ENCODE measurements at places on chromosomes 6 and 20. TPM values are rescaled to one million over a fixed set of nuclear protein-coding genes. Genes with fewer than 3 reads are reported as not detected.

- no peak overlapping the region for H3K4me3 ChIP-seq
- no peak for DNase-seq
- no peak overlapping the region for H3K27ac ChIP-seq
Measured at GRCh38 chr20:10478205-10478604, 43.1 kb downstream of the SLX4IP start.

GRCh38 chr6:167547751-167548150 lies 222.9 kb downstream of the TTLL2 start:
- H3K4me3 ChIP-seq = no peak overlapping the region
- no peaks in the 10 kb centered on the region for H3K36me3 ChIP-seq
- H3K4me1 ChIP-seq = no peaks in the 10 kb centered on the region
- H3K27me3 ChIP-seq = no peaks in the 10 kb centered on the region
- H3K27ac ChIP-seq = no peak overlapping the region
- DNase-seq = no peak

DNA sequence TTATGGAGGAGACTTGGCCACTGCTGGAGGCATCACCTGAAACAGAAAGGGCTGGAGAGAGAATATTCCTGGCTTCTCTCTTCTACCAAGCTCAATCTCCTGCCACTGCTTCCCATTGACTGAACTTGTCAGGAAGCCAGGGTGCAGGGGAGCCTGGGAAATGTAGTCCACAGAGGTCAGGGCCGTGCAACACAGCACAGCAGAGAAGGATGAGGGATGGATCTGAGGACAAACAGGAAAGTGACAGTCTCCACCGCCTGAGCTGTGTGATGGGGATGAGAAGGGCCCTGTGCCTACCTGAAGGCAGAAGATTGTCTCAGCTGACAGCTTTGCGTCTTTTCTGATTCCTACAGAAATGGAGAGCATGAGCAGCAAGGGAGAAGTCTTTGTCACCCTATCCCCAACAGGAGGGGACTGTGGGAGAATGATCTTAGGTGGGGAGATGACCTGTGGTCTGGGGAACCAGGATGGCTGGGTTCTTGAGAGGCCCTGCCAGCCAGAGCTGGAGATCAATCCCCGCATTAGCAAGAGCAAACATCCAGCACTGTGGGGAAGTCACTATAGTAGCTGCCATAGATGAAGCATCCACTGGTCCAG lies 114.2 kb downstream of the SNX5 start:
- H3K36me3 ChIP-seq = no peaks in the 10 kb centered on the region
- no peak overlapping the region for H3K4me3 ChIP-seq
- H3K27ac ChIP-seq = no peak overlapping the region
- DNase-seq = no peak

- no peaks in the 10 kb centered on the region for H3K27me3 ChIP-seq
- no peaks in the 10 kb centered on the region for H3K36me3 ChIP-seq
- no peaks in the 10 kb centered on the region for H3K4me1 ChIP-seq
- no peak overlapping the region for H3K27ac ChIP-seq
- H3K4me3 ChIP-seq = no peak overlapping the region
Measured at GRCh38 chr6:23456396-23456795, 669.6 kb upstream of the NRSN1 start.

DNA sequence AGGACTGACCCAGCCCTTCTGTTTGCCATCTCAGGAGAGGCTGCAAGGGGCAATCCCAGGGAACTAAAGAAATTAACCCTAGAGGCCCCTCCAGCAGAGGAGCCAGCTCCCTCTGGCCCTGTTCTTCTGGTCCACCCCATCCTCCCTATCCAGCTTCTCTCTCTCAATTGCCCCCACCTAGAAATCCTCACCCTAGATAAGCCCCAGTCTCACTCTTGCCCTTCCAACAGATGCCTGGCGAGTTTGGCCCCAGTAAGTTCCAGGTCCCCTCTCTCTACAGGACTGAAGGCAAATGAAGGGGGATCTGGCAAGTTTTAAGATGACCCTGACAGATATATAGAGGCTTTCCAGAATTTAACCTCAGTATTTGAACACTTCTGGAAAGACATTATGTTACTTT lies 134.0 kb downstream of the THBS2 start:
- H3K27ac ChIP-seq = no peak overlapping the region
- H3K4me1 ChIP-seq = no peaks in the 10 kb centered on the region
- no peak for DNase-seq
- H3K27me3 ChIP-seq = no peaks in the 10 kb centered on the region
- no peaks in the 10 kb centered on the region for H3K36me3 ChIP-seq

- H3K27me3 ChIP-seq = no peaks in the 10 kb centered on the region
- no peak for DNase-seq
- no peak overlapping the region for H3K27ac ChIP-seq
Measured at GRCh38 chr20:36396847-36397630, 90.9 kb downstream of the DLGAP4 start.

GRCh38 chr6:89371849-89372505 lies 19.5 kb upstream of the UBE2J1 start:
- H3K36me3 ChIP-seq = 0 out of 2 replicates have a peak, but pooled peaks cover 1% of the 10 kb centered on the region
- H3K27me3 ChIP-seq = no peaks in the 10 kb centered on the region
- DNase-seq = peak; percentile 92
- peaks cover 4% of the 10 kb centered on the region for H3K4me1 ChIP-seq

DNA sequence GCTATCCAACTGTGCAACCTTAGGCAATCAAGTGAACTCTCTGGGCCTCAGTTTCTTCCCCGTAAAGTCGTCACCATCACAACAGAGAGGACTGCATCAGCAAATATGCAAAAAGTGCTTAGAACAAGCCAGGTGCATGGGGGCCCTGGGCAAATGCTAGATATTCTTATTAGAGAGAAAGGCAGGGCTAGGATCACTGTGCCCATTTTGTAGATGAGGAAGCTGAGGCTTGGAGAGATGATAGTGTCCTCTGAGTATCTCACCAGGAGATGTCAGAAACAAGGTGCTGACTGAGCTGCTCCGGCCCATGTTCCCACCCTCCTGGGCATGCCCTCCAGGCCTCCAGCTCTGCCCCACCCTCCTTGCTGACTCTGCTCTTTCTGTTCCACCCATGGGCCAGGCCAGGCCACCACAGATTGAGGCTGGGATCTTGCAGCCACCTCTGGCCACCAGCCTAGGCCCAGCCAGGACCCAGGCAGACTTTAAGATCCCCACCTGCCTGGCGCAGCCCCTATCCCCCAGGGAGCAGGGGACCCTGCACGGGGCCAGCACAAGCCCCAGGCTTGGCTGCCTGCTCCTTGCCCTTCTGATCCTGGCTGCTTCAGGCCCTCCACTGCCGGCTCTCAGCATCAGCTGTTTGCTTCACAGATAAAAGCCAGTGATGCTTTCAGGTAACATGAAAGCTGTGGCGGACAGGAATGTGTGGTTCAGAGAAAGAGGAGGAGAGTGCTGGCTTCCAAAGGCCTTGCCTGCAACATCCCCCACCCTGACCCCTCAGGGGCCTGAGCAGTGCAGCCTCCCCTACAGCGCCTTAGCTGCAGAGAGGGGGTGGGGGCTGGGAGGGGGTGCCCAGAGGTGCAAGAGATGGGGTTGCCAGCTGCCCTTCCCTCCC lies 47.6 kb downstream of the GRM4 start:
- DNase-seq = no peak
- H3K27me3 ChIP-seq = no peaks in the 10 kb centered on the region
- no peaks in the 10 kb centered on the region for H3K4me1 ChIP-seq
- H3K4me3 ChIP-seq = no peak overlapping the region

DNA sequence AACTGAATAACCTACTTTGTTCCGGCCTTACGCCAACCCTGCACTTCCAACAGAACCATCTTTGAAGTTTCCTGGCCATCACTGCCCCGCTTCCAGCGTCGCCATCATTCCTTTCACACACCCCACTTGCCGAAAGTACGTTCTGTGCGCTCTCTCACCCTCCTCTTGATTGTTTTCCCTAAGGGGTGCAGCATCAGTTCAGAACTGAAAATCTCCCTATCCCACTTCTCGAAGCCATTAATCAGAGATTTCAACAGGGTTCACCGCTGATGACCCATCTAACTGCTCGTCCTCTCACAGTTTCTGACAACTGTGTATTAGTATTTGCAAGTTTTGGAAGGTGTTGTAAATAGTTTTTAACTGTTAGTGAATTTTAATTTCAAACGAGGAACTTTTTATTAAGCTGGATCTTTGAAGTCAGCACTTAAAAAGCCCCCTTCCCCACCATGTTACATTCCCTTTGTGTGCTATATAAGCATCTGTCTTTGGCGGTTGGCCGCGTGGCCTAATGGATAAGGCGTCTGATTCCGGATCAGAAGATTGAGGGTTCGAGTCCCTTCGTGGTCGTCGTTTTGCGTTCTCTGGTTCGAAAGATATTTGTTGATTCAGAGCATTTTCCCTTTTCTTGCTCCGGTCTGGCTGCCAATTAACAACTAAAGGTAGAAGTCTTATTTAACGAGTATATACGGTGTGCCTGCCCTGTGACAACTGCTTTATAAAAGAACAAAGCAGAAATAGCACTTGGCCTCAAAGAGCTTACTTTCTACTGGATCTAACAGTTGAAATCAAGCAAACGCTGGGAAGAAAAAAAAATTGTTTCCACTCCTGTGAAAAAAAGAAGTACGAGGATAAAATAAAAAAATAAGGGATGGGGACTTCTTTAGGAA lies 42.6 kb downstream of the TRIM27 start:
- H3K36me3 ChIP-seq = no peaks in the 10 kb centered on the region
- no peaks in the 10 kb centered on the region for H3K27me3 ChIP-seq
- peak overlapping the region; percentile 99 for H3K4me3 ChIP-seq
- H3K4me1 ChIP-seq = no peaks in the 10 kb centered on the region

- H3K27ac ChIP-seq = no peak overlapping the region
- no peaks in the 10 kb centered on the region for H3K27me3 ChIP-seq
Measured at GRCh38 chr6:158026054-158026900, 44.6 kb downstream of the SYNJ2 start.

GRCh38 chr6:30888816-30889495 lies 4.6 kb downstream of the DDR1 start:
- no peaks in the 10 kb centered on the region for H3K27me3 ChIP-seq
- H3K4me3 ChIP-seq = no peak overlapping the region
- H3K4me1 ChIP-seq = peaks cover 16% of the 10 kb centered on the region

- no peak for DNase-seq
- no peak overlapping the region for H3K4me3 ChIP-seq
- H3K27ac ChIP-seq = no peak overlapping the region
- H3K4me1 ChIP-seq = no peaks in the 10 kb centered on the region
- no peaks in the 10 kb centered on the region for H3K27me3 ChIP-seq
Measured at GRCh38 chr6:148667395-148667794, 79.4 kb upstream of the UST start.

DNA sequence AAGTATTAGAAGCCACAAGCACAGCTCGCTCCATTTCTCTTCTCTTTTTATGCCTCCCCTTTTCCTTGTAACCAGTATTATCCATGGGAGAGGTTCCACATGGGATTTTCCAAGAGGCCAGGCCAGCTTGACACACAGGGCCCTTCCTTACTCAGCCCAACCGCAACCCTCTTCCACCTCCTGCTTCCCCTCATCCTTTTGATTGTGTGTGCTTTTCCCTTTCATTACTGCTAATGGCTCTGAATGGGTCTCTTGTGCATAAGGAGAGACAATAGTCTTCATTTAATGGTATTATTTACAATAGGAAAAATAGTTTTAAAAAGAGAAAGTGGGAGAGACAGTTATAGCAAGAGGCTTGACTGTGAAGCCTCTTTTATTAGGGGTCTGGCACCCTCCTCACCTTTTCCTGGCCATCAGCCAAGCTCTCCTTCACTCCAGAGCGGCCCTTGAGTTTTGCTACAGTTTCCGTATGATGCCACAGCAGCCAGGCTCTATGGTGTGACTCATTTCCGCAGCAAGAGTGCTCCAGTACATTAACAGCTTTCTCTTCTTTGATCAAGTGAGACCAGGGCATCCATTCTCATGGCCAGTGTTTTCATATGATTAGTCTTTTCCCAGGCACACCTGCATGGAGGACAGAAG lies 579.5 kb downstream of the TFAP2B start:
- no peaks in the 10 kb centered on the region for H3K36me3 ChIP-seq
- no peaks in the 10 kb centered on the region for H3K4me1 ChIP-seq
- DNase-seq = no peak
- no peak overlapping the region for H3K27ac ChIP-seq
- H3K4me3 ChIP-seq = no peak overlapping the region

- H3K27ac ChIP-seq = no peak overlapping the region
- no peaks in the 10 kb centered on the region for H3K27me3 ChIP-seq
- no peaks in the 10 kb centered on the region for H3K36me3 ChIP-seq
- DNase-seq = no peak
- H3K4me1 ChIP-seq = no peaks in the 10 kb centered on the region
- H3K4me3 ChIP-seq = no peak overlapping the region
Measured at GRCh38 chr6:113017353-113017752, 670.2 kb downstream of the RFPL4B start.

GRCh38 chr6:144343701-144344428 lies 58.7 kb downstream of the UTRN start:
- peaks cover 2% of the 10 kb centered on the region for H3K4me1 ChIP-seq
- no peak overlapping the region for H3K4me3 ChIP-seq
- DNase-seq = no peak
- H3K27me3 ChIP-seq = no peaks in the 10 kb centered on the region
- no peaks in the 10 kb centered on the region for H3K36me3 ChIP-seq

- no peak overlapping the region for H3K4me3 ChIP-seq
- no peak for DNase-seq
- H3K4me1 ChIP-seq = no peaks in the 10 kb centered on the region
- H3K36me3 ChIP-seq = peaks cover 8% of the 10 kb centered on the region
Measured at GRCh38 chr20:50572938-50573777, 63.0 kb downstream of the PTPN1 start.

- no peaks in the 10 kb centered on the region for H3K27me3 ChIP-seq
- no peak for DNase-seq
- no peaks in the 10 kb centered on the region for H3K4me1 ChIP-seq
- H3K4me3 ChIP-seq = no peak overlapping the region
- H3K36me3 ChIP-seq = no peaks in the 10 kb centered on the region
Measured at GRCh38 chr6:25921525-25922203, 8.8 kb downstream of the SLC17A2 start.

DNA sequence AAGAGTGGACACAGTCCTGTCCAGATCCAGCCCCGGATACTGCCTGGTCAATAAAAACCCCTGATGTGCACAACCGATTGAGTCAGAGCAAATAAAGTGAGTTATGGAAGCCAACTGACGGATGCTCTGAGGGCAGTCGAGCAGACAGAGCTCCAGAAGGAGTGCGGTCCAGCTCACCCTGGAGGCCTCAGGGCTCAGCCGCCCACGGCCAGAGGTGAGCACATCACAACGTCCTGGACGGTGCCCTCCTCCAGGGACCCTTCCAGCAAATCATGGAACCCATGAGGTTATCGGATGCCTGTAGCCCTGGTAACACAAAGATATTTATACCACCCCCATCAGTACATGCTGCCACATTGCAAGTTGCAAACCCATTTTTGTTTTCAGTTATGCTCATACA lies 44.0 kb upstream of the SMOC2 start:
- no peaks in the 10 kb centered on the region for H3K27me3 ChIP-seq
- no peaks in the 10 kb centered on the region for H3K36me3 ChIP-seq
- H3K27ac ChIP-seq = no peak overlapping the region
- H3K4me1 ChIP-seq = peaks cover 7% of the 10 kb centered on the region

- H3K4me3 ChIP-seq = no peak overlapping the region
- H3K4me1 ChIP-seq = no peaks in the 10 kb centered on the region
- no peak overlapping the region for H3K27ac ChIP-seq
- DNase-seq = no peak
- H3K36me3 ChIP-seq = no peaks in the 10 kb centered on the region
- H3K27me3 ChIP-seq = no peaks in the 10 kb centered on the region
Measured at GRCh38 chr6:92399911-92400310, 1019.4 kb downstream of the EPHA7 start.

- no peak overlapping the region for H3K27ac ChIP-seq
- no peaks in the 10 kb centered on the region for H3K27me3 ChIP-seq
- no peaks in the 10 kb centered on the region for H3K36me3 ChIP-seq
- no peak overlapping the region for H3K4me3 ChIP-seq
- H3K4me1 ChIP-seq = peaks cover under 1% of the 10 kb centered on the region
Measured at GRCh38 chr6:157561414-157561790, 180.4 kb downstream of the ZDHHC14 start.

The IL22RA2 gene
- not detected for total RNA-seq

The MAP7 gene
- total RNA-seq = 67.0 TPM

The VSX1 gene
- total RNA-seq = not detected

The CCN5 gene
- not detected for total RNA-seq

The IFT52 gene
- total RNA-seq = 31.6 TPM

The FUT9 gene
- 4.0 TPM for total RNA-seq

The FNDC11 gene
- 2.5 TPM for total RNA-seq

The RGS17 gene
- 12.2 TPM for total RNA-seq
